ENCODE measurements at places on chromosomes 7 and 10.
A peak's percentile ranks its signal among the peaks of the same experiment; 100 is the strongest.

- no peak for DNase-seq
Observed at GRCh38 chr7:84904561-84904960, 282.3 kb downstream of the SEMA3D start.

DNA sequence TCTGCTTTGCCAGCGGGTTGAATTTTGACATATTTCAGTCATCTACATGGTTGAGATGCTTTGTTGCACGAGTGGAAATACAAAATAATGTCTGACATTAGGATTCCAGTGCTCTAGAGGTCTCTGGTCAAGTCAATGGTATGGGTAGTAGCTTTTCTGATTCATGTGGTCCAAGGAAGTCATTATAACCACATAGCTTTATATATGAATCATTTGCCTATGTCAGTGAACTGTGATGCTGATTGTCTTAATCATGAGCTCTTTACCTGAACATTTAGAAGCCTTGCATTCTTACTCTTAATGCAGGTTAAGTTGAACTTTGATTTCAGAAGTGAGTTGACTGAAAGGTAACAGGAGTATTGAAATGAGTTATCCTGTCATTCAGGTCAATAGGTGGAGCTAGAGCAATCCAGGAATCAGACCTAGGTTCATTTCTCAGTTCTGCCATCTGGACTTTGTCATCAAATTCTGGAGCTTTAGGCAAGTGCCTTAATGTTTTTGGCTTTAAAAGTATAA is 3.3 kb downstream of the MAPK8 start:
- DNase-seq = peak; percentile 44

GRCh38 chr7:52163311-52163710 is 846.7 kb upstream of the COBL start:
- no peak for DNase-seq

- DNase-seq = no peak
Observed at GRCh38 chr10:132697578-132698200, 88.3 kb downstream of the NKX6-2 start.

GRCh38 chr7:80921130-80921529 is 2.3 kb upstream of the SEMA3C start:
- DNase-seq = no peak

DNA sequence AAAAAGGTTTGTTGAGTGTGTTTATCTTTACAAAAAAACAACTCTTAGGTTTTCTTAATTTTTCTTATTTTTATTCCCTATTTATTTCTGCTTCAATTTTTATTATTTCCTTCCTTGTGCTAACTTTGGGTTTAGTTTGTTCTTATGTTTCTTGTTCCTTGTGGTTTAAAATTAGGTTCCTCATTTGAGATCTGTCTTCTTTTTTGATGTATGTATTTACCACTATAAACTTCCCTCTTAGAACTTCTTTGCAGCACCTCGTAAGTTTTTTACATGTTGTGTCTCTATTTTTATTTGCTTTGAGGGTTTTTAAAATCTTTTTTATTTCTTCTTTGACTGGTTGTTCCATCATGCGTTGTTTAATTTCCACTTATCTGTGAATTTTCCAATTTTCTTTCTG is 1217.1 kb upstream of the CELF2 start:
- no peak for DNase-seq

- DNase-seq = no peak
Observed at GRCh38 chr10:118590334-118590733, 5.1 kb downstream of the PRLHR start.

GRCh38 chr10:100371482-100372027 is 24.5 kb downstream of the SCD start:
- DNase-seq = no peak

DNA sequence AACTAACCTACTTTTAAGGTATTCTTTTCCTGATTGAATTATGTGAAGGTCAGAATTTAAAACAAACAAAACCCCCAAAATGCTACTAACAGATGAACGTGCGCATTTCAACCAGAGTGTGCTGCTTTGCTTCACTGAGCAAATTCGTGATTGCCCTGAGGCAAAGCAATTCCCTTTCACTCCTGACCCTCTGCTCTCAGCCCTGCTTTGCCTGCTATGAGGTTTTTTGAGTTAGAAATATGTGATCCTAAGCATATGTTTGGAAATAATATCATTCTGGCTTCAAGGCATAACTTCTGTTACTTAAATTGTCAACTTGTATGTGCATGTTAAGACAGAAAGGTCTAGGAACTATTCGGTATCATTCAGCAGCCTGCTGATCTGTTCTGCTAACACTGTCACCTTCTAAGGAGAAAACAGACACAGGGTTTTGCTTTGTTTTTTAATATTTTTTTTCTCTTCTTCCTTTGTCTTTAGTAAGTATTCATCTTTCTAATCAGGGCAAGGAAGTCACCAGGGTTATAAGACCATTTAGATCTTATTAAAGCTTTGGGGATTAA is 124.2 kb downstream of the GNAT3 start:
- no peak for DNase-seq

GRCh38 chr7:148521271-148521670 is 69.3 kb upstream of the C7orf33 start:
- DNase-seq = no peak

- no peak for DNase-seq
Observed at GRCh38 chr10:109474812-109475211, 448.5 kb downstream of the XPNPEP1 start.

GRCh38 chr7:142880876-142881505 is 4.6 kb downstream of the TRPV6 start:
- no peak for DNase-seq

- DNase-seq = no peak
Observed at GRCh38 chr7:148060724-148061123, 529.8 kb upstream of the C7orf33 start.

DNA sequence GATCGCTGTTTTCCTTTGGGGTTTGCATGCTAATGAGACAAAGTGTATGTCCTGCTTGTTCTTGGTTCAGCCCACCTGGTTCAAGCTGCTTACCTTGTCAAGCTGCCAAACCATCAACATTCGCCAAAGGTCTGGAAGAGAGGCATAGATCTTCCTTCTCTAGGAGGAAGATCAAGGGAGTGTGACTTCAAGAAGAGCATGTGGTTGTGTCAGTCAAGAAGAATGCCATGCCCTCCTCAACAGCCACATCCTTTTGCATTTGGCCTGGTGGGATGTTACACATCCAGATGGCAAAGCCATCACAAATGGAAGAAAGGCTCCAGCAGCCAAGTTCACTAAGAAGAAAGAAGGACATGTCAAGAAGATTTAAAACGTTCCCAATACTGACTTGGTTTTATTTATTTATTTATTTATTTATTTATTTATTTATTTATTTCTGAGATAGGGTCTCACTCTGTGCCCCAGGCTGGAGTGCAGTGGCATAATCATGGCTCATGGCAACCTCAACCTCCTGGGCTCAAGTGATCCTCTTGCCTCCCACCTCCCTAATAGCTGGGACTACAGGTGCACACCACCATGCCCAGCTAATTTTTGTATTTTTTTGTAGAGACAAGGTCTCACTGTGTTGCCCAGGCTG is 5.1 kb upstream of the PIP4K2A start:
- no peak for DNase-seq

DNA sequence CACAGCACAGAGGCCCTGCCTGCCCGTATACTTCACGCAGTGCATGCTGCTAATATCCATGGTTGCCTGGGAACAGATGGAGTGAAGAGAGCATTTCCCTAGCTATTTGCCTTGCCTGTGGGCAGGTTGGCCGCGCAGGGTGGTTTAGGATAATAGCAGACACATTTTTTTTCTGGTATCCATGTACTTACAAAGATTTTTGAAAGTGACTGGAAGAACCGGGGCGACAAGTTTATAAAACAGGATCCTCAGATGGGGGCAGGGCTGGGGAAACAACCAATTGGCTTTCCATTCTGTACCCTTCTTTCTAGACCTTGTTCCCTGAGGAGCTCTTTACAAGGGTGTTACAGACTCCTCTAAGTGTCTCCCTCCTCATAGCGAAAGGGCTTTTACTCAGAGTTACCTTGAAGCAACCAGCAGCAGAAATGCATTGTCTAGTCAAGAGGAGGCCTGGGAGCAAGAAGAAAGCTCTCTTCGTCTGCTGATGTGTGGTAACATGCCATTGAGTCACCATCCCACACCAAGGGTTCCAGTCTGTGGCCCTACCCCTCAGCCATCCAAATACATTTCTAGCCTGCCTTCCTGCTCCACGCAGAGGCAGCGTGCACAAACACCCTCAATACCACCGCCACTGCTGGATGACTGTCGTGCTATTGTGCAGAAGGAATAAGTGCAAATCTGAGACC is 31.5 kb downstream of the MTURN start:
- DNase-seq = no peak

GRCh38 chr7:50145801-50146338 is 52.8 kb upstream of the ZPBP start:
- no peak for DNase-seq

DNA sequence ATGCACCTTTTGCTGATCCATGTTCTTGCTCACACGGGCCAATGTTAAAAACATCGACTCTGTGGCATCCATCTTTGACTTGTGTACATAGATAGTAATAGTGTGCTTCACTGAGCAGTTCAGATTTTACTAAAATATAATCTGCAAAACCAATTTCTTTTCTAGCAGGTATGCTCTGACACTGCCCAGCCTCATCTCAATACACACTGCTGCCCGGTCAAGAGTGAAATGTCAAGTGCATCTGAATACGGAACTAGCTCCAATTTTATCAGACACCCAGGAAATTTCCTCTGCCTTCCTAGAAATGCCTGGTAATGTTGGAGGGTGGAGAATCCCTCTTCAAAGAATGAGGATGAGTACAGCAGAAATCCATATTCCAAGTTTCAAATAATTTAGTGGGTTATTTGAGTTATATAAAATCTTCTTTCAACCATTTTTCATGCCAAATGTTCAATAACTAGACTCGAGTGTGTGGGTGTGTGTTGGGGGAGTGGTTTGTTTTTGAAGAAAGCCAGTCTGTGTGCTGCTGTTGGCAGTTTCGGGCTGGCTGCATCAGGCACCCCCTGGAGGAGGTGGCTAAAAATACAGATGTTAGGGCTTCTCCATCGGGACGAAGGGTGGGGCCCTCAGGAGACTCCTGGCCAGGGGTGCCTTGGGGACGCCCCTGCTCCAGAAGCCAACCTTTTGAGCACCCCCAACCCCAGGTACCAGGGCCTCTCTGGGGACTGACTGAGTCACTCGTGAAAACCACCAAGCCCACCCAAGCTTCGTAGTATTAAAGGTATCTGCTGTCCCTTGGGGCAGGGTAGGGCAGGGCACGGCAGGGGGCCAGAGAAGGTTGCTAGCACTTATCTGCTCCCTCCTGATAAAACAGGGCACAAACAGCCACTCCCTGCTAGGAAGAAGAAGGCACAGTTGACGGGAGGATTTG is 15.4 kb downstream of the CTBP2 start:
- DNase-seq = no peak

GRCh38 chr7:70696201-70696754 is 435.7 kb upstream of the GALNT17 start:
- no peak for DNase-seq

DNA sequence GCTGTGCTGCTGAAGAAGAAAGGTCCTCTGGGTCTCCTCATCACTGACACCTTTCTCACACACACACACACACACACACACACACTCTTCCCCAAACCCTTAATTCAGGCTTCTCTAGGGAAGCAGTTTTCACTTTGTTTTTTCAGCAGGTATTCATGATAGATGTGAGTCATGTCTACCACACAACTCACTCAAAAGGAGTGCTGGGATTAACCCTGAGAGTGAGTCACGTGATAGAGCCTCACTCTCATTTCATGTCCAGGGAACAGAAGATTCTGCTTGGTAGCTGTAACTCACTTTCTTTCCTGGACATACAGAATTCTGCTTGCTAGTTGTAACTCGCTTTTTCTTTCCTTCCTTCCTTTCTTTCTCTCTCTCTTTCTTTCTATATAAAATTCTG is 45.4 kb downstream of the VIM start:
- peak; percentile 53 for DNase-seq

DNA sequence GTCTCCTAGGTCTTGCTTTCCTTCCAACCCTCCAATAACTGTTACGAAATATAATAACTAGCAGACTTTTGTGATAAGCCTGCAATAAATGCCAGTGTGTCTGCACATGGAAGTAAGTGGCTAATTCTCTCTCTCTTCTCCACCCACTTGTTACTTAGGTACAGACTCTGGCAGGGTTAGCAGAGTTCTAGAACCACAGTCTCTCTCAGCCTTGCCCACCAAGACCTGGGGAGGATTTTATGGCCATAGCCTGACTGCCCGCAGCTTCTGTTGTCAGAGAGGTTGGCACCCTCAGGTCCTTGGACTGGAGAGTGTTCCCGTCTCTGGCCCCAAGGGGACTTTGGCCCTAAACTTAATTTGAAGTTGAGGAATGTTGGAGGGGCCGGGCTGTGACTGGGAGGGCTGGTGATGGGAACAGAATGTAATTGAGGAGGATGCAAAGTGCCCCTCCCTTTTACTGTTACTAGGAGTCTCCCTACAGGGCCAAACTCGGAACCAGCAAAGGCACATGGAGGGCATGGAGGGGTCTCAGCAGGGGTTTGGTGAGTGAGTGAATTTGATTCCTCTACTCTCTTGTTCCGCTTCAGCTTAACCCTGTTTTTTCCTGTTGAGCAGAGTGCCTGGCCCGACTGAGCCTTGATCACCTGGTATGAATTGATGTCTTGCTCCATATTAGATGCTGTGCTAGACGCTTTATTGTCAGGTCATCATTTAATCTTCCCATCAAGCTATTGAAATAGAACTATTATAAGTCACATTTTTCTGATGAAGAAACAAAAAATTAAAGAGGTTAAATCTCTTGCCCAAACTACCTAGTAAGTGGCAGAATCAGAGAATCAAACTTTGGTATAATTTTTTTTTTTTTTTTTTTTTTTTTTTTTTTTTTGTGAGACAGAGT is 37.0 kb upstream of the LCOR start:
- DNase-seq = no peak

DNA sequence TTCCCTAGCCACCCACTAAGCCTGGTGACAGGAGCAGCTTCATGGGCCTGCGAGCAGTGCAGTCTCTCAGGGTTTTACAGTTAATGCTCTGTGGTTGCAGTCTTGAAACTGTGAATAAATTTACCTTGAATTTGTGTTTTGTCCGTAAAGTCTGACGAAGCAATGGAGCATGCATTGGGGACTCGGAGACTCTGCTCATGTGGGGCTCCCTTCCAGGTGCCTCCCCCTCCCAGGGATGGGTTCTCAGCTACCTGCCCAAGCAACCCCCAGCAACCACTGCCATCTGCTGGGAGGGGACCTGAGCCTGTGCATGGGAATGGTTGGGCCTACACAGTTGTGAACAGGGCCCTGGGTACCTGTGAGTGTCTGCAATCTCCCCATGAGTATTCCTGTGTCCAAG is 36.3 kb upstream of the IKZF1 start:
- DNase-seq = no peak

DNA sequence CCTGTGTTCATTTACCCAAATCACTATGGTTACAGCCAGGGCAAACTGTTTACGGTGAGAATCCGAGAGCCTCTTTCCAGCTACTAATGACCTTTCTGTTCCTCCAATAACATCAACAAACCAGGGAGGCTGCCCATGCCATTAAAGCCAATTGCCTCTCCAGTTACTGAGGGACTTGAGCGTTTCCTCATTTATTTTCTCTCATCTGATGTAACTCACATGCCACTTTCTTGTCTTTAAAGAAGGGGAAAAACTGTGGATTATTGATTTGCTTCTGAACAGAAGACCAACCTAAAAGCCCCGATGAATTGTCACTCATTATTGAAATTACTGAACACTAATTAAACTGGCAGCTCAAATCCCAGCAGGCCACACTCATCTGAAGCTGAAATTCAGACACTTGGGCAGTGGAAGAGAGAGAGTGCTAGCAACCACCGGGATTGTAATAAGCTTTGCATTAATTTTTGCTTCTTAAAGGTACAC is 595.8 kb upstream of the MKI67 start:
- no peak for DNase-seq

- no peak for DNase-seq
Observed at GRCh38 chr10:86931872-86932271, 25.5 kb downstream of the MMRN2 start.
